ENCODE measurements at places on chromosomes 3 and 15.

DNA sequence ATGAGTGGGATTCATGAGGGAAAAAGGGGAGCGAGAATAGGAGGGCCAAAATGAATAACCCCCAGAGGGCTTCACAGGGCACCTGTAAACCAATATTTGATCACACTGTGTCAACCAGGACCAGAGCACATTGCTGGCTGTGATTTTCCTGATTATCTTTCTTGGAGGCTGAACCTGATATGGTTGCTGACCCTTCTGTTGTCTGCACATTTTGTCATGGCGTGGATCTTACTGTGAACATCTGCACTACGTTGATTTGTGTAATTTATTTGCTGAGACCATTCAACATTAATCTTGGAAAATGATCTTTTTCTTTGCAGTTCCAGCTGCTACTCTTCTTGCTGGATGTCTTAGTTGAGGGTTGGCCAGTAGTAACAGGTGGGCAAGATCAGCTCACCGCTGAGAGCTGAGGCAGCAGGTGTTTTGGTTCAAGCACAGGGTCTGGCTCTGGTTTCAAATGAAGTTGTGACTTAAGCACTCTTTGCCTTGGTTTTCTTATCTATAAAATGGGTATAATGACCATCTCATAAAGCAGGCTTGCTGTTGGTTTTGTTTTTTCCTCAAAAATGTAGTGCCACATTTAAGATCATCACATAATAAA is 61.2 kb downstream of the ARHGEF26 start:
- no peak for DNase-seq

DNA sequence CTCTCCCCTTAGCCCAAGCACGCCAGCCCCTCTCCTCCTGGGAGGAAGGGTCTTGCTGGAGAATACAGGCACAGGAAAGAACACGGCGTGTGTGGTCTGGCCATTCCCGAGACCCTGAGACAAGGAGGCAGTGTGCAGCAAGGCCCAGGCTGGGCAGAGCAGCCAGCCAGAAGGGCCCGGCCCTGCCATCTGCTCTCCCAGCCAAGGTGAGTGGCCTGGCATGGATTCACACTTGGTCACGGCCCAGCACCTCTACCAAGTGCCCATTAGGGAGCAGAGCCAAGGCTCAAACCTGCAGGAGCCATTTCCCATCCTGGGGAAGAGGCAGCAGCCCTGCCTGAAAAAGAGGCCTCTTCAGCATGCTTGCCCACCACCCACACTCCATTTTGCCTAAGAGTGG is 28.6 kb downstream of the MEGF11 start:
- DNase-seq = no peak

- no peak for DNase-seq
These were observed 5.0 kb downstream of the CHST13 start for GRCh38 chr3:126528800-126529541.

DNA sequence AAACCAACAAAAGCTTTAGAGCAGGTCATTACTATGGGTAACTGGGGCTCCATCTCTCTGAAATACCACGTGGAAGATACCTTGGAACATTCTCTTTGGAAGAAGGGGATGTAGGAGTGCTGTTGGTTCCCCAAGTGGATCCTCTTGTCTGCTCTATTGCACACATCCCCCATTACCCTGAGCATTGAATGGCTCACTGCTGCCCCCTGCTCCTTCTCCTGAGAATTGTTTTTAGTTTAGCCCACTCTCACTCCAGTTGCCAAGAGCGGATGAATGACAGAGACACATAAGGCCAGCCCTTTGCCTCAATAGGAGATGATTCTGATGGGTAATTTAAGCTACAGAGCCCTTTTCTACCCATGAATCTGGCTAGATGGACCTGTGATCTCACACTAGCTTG is 135.6 kb upstream of the SUCLG2 start:
- DNase-seq = peak; percentile 16

DNA sequence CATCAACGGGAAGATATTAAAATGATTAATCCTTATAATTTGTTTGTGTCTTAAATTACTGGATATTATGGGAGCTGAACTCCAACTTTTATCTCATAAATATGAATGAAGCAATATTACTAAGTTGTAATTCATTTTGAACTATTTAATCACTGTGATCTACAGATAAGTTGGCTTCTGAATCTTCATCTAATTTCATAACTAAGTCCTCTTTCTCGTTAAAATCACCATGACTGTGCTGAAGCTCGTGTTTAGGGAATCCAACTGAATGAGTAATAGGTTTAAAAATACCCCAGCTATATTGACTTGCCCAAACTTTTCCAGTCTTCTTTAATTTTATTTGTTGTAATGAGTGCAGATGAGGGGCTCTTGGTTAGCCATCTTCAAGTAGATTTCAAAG is 14.1 kb downstream of the MDFIC2 start:
- no peak for DNase-seq

- DNase-seq = no peak
These were observed 12.4 kb downstream of the XXYLT1 start for GRCh38 chr3:195258449-195259153.

DNA sequence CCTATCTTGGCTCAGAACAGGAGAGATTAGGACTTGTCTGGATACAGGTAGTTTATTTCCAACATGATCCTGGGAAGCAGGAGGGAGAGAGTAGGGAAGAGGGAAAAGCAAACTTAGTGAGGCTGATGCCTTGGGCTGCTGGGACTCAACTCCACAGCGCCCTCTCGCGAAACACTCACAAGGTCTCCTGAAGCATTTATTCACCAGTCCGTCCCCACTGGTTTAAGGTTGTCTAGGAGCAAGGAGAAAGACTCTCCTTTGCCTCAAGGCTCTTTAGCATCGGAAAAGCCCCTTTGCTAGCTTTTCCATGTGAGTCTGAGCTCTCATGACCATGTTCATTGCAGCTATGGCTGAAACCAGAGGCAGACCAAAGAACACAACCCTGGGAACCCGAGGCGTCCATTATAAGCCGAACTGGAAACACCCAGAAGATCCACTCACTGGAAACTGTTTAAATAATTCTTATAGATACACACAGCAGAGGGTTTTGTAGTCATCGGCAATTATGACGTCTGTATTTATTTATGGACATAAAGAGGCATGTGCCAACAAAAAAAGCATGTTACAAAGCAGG is 244.5 kb downstream of the CD47 start:
- peak; percentile 28 for DNase-seq

DNA sequence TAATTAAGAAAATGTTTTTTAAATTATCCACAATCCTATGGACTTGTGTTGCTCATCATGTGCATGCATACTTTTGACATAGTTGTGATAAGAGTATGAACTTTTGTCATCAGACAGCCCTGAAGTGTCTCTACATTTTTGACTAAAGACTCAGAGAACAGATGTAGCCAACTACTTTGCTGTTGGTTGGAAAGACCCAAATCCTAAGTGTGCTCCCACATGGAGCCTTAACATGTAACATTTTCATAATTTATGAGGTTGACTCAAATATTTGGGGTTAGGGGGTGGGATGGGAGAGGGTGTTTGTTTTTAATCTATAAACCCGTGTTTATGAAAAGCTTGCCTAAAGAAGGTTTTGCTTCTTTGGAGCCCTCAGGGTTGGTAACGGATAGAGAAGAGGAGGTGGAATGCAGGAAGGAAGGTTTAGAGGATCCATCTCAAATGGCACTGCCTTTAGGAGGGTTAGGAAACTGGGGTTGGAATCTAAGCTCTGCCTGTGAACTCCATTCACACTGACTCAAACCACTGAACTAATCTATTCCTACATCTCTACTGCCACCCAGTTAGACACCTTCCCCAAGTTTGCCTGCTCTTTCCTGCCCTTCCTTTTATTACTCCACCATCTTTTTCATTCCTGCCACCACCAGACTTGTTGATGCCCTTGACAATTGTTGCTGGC is 3.7 kb downstream of the BOC start:
- no peak for DNase-seq

- DNase-seq = no peak
These were observed 89.4 kb upstream of the TJP1 start for GRCh38 chr15:29911705-29912104.

GRCh38 chr3:3356846-3357245 is 177.4 kb upstream of the CRBN start:
- peak; percentile 85 for DNase-seq

DNA sequence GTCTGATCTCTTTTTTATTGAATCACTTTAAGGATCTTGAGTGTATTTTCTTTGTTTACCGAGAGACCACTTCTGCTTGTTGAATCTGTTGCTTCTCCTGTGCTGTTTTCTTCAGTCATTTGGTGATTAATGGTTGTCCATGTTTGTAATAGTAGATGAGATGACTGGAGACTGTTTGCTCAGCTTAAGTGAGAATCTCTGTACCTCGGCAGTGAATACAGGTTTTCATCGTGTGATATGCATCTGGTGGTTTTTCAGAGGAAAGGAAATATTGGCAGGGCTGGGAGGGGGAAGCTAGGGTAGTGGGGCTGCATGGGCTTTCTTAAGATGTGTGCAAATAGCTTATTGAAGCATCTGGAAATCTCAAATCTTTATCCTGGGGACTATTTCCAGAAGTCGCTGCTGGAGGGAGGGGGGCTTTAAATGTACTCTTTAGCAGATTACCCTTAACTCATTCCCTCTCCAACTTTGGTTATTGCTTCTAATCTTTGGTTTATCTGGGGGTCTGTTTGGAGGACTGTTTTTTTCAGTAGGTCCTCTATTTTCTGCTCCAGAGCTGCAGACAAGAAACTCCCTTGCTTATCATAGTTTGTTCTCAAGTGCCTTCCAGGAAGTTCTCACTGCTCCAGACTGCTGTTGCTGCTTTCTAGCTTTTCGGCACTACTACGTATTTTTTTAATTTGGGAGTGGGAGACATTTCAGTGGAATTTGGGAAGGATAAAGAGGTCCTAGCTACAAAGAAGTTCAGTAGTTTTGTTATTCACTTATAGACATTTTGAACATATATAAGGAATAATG is 19.4 kb downstream of the CMTM8 start:
- no peak for DNase-seq

GRCh38 chr15:98322581-98322980 is 325.8 kb upstream of the IGF1R start:
- DNase-seq = no peak

- no peak for DNase-seq
These were observed 40.9 kb downstream of the NR1D2 start for GRCh38 chr3:23985747-23986544.

- no peak for DNase-seq
These were observed 47.8 kb upstream of the ADGRG7 start for GRCh38 chr3:100561459-100562158.

DNA sequence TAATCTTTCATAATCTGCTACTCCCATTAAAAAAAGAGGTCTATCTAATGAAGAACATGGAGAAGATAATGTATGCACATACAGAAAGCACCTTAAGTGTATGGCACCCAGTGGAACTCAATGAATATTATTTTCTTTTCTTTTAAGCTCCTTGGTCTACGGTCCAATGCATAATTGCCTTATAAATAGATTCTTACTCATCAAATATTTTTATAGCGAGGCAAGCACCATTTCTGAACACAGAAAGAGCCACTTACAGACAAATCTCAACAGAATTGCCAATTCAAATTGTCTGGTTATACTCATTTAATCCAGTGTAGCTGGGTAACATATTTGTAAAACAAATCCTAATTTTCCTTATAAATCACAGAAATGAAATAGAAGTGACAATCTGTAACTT is 6.3 kb downstream of the PDZRN3 start:
- DNase-seq = no peak

- no peak for DNase-seq
These were observed 37.7 kb downstream of the PXK start for GRCh38 chr3:58370407-58370806.

- DNase-seq = no peak
These were observed 41.8 kb downstream of the ITGB5 start for GRCh38 chr3:124845406-124845805.

- no peak for DNase-seq
These were observed 11.7 kb upstream of the CD47 start for GRCh38 chr3:108102420-108103039.

- no peak for DNase-seq
These were observed 65.5 kb downstream of the CORO2B start for GRCh38 chr15:68644083-68644904.

Data from muscle of arm (tissue), 14 donors.